ENCODE measurements at places on chromosomes 16 and 17. TPM values are rescaled to one million over a fixed set of nuclear protein-coding genes. Genes with fewer than 3 reads are reported as not detected.

- DNase-seq = no peak
Observed at GRCh38 chr17:30559656-30560055, 82.4 kb downstream of the GOSR1 start.

GRCh38 chr16:68450741-68451255 is 2.5 kb upstream of the SMPD3 start:
- no peak for DNase-seq

- no peak for DNase-seq
Observed at GRCh38 chr17:66441101-66441661, 138.8 kb downstream of the PRKCA start.

Gene MPV17L
- total RNA-seq = 0.38 TPM

DNA sequence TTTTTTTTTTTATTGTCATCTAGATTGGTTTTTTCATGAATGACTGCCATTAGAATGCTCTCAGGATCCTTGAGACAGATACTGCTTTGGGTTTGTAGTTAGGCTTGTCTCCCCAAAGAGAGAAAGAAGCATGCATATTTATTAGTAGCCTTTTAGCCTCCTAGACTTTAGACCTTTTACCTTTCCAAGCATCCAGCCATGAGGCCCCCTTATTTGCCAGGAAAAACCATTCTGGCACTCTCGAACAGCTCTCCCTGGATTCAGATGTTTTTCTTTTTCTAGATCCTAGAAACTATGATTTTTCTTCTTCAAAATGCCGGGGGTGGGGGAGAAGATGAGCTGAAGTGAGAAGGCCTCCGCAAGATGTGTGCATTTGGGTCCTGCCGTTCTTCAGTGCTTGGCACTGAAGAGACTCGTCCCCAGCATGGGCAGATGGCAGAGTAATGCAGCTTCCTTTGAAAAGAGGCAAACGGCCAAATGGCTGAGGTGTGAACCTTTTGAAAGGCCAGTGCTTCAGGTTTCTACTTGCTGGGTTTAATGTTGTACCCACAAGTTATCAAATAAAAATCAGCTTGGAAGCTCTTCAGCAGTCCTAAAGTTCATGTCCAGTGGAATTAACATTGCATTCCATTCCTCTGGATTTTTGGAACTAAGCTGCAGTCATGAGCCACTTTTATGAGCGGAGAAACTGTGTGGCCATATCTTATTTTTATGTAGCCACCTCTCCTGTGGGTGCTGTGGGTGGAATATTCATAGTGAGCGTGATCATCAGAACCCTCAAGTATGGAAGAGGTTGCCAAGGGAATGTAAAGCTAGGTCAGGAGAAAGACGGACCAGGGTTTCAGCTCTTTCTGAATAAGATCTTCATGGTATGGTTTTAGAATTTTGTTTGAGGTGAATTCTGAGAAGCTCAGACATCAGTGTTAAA is 7.2 kb downstream of the SOCS7 start:
- DNase-seq = no peak

DNA sequence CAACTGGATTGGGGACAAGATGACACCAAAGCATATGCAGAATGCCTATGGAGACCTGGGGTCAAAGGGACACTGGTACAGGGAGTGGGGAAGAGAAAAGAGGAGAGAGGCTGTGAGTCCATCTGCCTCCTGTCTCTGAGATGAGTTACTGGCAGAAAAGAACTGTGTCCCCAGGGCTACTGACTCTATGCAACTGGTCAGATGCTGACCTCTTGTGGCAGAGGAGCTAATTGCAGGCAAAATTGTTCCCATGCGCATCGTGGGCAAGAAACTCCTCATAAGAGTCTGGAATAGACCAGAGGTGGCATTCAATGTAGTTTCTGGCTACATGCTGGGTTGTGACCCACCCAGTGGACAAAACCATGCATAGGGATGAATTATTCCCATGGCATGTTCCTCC is 26.1 kb upstream of the MLKL start:
- DNase-seq = no peak

- DNase-seq = no peak
Observed at GRCh38 chr16:24820522-24820921, 25.2 kb upstream of the SLC5A11 start.

DNA sequence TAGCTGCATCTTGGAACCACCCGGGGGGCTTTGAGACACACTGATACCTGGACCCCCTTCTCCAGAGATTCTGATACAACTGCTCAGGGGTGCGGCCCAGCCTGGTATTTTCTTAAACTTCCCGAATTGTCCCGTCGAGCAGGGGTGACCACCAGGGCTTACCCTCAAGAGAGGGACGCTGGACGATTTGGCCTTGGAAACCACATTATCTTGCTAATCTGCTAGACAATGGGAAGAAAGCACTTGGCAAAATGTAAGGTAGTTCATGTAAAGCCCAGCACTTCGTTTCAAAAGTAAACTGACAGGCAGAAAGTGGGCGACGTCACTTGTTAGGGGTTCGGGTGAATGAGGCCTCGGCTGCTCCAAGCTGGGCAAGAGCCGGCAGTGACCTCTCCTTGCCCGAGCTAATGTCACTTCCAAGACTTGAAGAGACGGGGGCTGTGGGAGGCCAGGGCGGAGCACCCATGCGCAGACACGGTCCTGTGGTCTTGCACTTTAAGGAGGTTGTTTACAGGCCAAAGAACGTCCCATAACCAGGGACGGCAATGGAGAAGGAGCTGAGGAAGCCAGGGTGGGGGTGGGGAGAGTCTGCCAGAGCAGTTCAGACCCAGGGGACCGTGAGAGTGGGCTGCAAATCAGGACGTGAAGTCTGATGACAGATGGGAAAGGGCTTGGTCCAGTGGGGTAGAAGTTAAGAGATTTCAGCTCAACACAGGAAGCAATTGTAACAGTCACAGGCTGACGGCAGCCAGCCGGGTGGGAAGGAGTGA is 152.7 kb upstream of the GSE1 start:
- no peak for DNase-seq

Gene KCTD19
- 0.67 TPM for total RNA-seq

Measured in natural killer cell treated with Interleukin-12 subunit alpha and Interleukin-12 subunit beta and Interleukin-15 and Interleukin-18, amount 100 ng/mL, for 72 hours (primary cell).